Activated CD4-positive, alpha-beta T cell treated with anti-CD3 and anti-CD28 coated beads, Interleukin-2, amount 10 ng/mL, durations not matched to agents 7 days and 5 days (primary cell): ENCODE measurements at places on chromosomes 2 and 18. TPM values are rescaled to one million over a fixed set of nuclear protein-coding genes. Genes with fewer than 3 reads are reported as not detected.

Gene THAP4
- 37.0 TPM for total RNA-seq

Gene MEIS1
- not detected for total RNA-seq

Gene SUCLG1
- total RNA-seq, result 79.7 TPM

Gene SPATA3
- total RNA-seq, result not detected

Gene RETSAT
- total RNA-seq, result 24.7 TPM

Gene ATP5MC3
- 213 TPM for total RNA-seq

Gene TBR1
- not detected for total RNA-seq

Gene TEX44
- not detected for total RNA-seq

Gene ACOXL
- total RNA-seq, result not detected

Gene CDK15
- total RNA-seq, result not detected

DNA sequence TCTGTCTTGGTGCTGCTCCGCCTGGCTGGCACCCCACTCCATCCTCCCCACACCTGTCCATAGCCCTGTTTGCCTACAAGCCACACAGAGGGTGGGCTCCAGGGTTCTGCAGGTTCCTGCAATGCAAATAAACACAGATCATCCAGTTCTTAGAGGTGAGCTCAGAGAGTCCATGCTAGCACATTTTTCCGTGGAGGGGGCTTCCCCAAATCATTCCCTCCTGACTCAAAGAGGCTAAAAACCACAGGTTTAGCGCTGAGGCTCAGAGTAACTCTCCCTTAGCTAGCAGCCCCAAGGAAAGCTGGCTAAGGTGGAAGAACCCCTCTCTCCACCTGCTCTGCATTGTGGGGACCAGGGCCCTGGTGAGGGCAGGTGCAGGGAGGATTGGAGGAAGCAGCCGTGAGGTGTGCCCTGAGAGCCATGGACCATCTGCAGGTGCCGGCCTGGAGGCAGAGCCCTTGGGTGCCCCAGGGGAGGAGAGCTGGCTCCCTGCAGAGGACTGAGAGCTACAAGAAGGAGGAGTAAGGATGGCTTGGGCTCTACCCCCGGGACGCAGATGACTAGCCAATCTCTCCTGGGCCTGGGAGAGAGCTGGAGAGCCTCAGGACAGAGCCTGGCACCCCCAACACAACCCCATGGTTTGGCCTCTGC lies 23.8 kb upstream of the TEX44 start:
- no peak for DNase-seq

GRCh38 chr2:26873286-26873983 lies 25.5 kb downstream of the DPYSL5 start:
- no peak for DNase-seq

DNA sequence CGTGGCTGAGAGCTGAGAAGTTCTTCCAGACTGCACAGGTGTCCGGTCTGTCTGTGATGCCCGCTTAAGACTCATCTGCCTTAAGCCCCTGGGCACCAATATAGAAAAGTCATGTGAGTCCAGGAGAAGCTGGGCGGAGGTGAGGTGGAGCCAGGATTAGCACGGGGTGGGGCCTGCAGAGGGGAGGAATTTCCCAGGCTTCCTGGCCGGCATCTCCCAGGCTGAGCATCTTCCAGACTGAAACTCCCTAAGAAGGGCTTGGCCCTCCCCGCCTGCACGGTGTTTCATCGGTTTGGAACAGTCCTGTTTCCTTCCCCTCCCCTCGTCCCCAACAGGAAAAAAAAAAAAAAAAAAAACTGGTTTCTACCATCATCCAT lies 270.3 kb downstream of the ATAD2B start:
- no peak for DNase-seq

DNA sequence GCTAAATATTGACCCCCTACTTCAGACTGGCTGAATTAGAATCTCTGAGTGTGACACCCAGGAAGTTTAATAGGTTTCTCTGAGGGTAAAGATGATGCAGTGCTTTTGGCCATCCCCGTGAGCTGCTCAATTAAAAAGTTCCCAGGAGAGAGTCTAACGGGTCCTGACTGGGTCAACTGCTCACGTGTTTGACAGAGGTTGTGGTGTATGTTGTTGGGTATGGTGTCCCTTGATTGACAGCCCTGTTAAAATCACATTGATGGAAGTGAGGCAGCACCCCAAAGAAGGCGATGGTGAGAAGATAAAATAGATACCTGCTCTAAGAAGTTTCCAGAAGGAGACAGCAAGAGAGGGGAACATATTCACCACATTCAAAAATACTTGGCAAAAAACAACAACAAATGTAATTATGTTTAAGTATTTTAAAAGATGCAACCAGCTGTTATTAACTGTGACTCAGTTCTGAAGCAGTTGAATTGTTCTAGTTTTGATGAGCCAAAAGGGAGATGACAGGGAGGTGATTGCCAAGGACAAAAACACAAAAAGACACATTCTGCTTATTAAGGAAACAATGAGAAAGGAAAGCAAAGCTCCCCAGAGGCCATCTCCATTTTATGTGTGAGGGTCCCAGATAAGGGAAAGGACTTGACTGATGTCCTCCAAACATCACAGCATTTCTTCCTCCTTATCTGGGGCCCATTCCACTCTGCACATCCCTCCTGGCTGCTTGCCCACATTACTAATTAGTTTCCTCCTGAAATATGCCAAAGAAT lies 11.5 kb upstream of the GMCL1 start:
- DNase-seq, result no peak

DNA sequence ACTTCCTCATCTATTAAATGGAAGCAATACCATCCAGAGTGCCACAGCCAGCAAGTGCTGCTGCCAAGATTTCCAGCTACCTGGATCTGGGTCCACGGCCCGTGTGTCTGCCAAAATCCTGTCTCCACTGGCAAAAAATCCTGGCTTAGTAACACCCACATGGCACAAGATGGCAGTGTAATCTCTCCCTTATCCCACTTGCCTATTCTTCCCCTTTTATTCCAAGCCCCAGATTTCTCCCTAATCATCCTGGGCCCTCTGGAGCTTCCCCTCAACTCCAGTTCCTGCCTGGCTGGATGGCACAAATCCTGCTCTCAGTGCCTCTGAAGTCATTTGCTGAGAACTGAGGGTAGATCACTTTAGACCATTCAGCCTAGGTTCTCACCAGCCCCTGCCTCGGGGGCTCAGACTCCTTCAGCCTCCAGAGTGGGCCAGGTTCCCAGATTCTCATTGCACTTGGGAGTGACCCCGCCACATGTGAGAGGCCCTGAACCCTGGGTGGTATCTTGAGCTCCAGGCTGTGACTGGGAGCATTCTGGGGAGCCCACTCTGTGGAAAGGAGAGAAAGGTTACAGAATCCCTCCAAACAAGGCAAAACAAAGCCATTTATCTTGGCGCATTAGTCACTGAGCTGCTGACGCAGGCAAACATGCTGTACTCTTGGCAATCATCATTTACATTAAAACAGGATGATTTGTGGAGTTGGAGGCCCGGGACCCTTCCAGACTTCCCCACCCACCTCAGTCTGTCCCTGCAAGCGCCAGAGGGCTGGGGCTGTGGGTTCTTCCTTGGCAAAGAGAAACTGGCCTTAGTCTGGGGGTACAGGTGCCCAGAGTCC lies 325.8 kb downstream of the DYSF start:
- no peak for DNase-seq

DNA sequence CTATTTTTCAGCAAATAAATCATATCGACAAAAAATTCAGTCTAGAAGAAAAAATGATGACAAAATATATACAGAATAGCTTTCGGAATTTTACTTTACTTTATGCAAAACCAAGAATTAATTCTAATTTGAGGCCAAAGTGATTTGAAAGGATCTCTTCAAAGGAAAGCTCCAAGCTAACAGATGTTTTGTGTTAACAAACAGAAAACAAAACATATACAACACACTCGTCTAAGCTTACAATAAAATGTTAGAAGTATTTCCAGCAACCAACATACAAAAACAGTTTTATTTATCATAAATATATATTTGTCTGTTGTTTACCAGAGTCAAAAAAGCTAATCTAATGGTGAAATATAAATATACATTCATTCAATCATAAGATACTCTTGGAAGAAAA lies 118.1 kb upstream of the CHRNA1 start:
- DNase-seq, result no peak

GRCh38 chr2:193428336-193428818 lies 1233.6 kb upstream of the TMEFF2 start:
- DNase-seq, result no peak

- DNase-seq, result no peak
These were observed 34.0 kb downstream of the SCN2A start for GRCh38 chr2:165273176-165273575.

DNA sequence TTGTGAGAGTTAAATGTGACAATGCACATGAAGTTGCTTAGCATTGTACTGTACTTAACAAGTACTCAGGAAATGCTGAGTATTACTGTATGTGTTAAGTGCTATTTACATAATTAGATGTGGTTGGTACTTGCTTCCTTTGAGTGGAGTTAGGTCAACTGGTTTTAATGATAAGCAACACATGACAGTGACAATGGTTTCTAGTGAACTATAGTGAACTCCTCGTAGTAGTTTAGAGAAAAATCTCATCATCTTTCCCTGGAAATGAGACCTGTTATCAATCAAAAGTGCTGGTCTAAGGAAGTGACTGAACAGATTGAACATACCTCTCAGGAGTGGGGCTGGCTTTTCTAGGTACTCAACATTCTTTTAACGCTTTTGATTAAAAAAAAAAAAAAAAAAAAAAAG lies 29.2 kb upstream of the ZDBF2 start:
- DNase-seq, result no peak

DNA sequence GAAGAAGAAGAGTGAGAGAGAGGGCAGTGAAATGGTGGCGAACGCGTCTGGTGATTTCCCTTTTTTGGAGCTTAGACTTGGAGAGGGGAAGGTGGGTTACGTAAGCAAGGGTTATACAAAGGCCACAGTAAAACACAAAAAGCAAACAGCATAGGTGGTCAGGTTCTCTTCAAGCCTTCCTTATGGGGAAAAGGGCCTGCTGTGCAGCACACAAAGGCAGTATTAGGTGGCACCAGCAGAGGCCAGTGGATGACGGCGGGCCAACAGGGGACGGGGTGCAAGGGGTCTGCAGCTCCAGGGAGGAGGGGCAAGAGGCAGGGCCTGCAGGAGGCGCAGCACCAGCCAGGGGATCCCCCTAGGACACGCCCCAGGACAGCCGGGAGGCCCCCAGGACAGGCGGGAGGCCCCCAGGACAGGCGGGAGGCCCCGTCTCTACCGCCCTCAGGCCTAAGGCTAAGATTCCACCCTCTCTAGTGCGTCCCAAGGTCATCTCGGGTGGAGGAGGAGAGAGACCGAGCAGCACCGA lies 32.6 kb upstream of the NPC1 start:
- DNase-seq, result no peak

DNA sequence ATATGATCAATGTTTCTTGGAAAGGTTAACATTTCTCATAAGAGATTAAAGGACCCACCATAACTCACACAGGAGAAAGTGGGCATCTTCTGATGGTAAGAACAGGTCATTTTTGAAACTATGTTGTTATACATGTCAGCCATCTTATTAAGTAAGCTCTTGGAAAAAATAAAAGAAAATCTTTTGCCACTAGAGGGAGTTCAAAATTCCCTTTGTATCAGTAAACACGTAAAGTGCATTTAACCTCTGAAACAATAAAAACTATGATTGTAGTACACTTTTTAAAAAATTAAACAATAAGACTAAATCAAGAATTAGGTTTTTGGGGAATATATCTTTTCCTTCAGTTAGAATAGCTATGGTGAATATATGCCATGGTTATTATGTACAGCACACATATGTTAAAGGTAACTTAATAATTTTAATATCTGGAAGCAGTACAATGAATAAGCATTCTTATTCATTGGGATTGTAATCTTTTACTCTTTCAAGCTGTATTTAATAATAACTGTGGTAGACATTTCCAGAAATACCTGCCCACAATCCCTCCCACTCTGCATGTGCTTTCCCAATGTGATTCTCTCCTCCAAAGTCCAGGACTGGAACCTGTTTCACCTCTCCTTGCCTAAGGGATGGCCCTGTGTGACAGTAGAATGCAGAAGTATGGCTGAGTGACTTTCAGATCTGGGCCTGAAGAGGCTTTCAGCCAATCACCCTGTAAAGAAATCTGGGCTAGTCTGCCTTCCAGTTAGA lies 64.2 kb downstream of the RBMS1 start:
- no peak for DNase-seq

- no peak for DNase-seq
These were observed 7.7 kb downstream of the OTX1 start for GRCh38 chr2:63058144-63058920.

DNA sequence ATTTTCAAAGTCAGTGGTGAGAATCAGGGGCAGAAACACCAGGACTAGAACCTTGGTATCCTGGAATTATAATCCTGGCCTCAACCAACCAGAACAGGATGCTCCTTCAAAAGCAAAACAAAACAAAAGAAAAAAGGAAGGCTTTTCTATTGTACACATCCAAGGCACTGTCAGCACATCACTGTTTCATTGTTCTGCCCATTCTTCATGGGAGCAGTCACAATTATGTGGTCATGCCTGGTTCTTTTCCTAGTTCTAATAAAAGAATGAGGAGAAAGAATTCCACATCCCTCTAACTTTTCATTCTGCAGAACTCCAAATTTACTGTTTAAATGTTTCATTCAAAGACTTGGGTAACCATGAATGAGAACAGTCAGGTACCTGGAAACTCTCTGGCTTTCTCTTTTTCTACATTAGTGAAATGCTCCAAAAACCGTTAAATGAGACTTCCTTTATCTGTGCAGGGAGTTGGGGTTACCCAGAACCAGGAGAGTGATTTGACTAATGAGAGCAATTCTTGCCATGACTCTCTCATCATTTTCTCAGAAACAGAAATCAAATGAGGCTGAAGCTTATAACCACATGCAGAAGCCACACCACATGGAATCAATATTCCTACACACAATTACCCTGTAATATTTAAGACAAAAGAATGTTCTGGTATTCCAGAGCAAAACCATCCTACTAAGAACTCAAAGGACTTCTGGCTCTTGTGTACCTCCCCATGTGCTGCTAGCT lies 110.9 kb upstream of the CCDC150 start:
- DNase-seq, result no peak

DNA sequence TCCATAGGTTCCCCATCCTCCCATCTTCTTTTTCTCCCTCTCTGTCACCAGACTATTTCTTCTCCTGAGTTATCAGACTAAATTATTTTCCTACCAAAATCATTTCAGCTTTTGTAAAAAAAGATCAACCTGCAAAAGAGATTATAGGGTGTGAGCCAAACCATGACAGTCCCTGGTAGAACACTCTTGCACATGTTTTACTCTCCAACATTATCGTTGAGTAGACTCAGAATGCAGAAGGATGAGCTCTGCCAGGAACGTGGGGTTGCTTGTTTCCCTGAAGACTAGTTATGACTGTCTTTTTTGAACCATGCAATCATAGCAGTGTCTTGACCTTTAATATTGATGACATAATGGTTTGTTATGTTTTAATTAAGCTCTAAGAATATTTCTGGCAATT lies 360.1 kb upstream of the VWC2L start:
- no peak for DNase-seq

GRCh38 chr2:71576541-71576940 lies 123.2 kb downstream of the DYSF start:
- DNase-seq, result no peak

GRCh38 chr2:45134014-45134413 lies 124.8 kb upstream of the SIX2 start:
- no peak for DNase-seq
